Large intestine (tissue), 12 donors: ENCODE measurements at places on chromosomes 6 and 20.

DNA sequence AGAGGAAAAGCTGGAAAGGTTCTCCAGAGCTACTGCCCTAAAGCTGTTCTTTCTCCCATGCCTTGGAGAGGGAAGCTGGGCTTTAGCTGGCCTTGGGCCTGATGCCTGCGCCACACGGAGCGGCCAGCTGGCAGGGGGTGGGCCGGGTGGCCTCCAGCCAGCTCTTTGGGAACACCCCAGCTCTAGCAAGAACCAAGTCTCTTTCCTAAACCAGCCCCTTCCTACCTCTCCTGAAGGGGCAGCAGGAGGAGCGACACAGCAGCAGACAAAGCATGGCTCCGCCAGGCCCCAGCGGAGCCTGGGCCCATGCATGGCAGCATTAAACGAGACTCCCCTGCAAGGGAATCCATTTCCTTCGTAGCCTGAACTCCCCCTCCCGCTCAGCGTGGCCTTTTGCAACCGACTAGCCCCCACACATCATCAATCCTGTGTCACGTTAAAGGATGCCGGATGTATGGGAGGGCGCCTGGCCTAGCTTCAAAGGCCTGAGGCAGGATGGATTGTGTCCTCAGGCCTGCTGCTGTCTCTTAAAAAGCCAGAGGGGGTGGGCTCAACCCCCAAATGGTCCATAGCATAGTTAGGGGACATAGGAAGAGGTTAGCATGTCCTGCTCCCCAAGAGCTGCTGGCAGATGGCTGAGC, 14.0 kb downstream of the MRPS18A start:
- DNase-seq, result no peak

DNA sequence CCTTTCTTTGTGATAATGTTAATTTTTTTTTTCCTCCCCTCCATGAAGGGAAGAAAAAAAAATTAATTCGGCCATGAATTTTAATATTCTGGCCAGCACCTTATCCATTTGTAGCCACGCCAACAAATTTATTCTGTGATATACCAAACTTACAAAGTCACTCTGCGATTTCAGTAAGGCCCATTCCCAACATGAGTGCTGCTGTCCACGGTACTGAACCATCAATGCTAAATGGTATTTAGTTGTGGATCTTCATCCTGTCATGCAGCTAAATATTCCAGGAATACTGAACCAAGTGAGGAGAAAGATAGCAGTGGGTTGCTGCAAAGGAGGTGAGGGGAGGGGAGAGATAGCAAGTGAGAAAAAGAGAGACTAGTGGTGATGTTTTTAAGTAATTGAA, 19.5 kb upstream of the RSPH4A start:
- DNase-seq, result no peak

GRCh38 chr6:121436960-121437850, 1.8 kb downstream of the GJA1 start:
- DNase-seq, result no peak

- peak; percentile 28 for DNase-seq
These were observed 41.4 kb downstream of the CBFA2T2 start for GRCh38 chr20:33531047-33531877.

DNA sequence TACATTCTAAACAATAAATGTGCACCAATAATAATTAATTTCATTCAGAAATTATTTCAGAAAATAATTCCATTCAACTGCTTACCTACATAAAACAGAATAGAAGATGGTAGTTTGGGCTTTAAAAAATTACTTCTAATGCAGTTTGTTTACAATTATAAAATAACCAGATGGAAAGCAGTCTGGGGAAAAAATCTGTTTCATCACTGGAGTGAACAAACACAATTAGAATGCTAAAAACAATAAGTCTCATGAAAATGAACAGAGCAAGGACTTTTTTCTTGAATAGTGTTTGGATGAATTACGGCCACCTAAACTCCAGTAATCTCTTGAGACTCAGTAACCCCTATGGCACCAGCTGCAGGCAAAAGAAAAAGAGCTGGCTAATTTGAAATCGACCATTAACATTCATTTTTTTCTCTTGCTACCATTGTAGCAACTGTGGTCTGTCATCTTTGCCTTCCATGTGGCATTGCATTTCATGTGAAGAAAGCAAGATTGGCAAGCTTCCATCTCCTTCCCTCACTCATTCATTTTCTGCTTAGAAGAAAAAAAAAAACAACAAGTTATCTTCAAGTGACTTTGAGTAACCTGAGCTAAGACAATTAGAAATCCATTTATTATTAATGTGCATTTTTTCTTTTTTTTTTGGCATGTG, 88.4 kb upstream of the CEP85L start:
- DNase-seq, result no peak

- DNase-seq, result peak; percentile 36
These were observed 38.3 kb upstream of the HMGCLL1 start for GRCh38 chr6:55617272-55617671.

DNA sequence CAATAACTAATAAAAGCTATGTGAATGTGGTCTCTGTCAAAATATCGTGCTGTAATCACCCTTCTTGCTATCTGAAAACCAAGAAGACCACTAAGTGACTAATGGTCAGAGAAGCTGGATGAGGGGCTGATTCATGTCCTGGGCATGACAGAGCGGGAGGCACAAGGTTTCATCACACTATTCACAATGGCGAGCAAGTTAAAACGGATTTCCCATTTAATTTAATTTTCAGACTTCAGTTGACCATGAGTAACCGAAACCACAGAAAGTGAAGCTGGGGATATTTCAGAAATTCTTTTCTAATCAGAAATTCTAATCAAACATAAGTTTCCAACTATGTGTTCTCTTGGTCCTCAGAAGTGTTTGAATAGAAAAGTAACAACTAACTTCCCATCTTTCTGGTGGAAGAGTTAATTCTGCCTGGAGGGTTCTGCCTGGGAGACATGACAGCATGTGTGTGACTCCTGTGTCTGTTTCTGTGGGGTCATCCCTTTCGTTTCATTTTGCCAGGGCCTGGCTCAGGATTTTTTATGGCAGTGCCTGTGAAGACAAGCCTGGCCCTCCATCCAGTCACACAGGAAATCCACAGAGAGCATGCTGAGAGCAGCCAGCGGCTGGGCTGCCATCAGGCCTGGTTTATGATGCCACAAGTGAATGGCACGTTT, 98.9 kb downstream of the FAM120B start:
- DNase-seq, result no peak

DNA sequence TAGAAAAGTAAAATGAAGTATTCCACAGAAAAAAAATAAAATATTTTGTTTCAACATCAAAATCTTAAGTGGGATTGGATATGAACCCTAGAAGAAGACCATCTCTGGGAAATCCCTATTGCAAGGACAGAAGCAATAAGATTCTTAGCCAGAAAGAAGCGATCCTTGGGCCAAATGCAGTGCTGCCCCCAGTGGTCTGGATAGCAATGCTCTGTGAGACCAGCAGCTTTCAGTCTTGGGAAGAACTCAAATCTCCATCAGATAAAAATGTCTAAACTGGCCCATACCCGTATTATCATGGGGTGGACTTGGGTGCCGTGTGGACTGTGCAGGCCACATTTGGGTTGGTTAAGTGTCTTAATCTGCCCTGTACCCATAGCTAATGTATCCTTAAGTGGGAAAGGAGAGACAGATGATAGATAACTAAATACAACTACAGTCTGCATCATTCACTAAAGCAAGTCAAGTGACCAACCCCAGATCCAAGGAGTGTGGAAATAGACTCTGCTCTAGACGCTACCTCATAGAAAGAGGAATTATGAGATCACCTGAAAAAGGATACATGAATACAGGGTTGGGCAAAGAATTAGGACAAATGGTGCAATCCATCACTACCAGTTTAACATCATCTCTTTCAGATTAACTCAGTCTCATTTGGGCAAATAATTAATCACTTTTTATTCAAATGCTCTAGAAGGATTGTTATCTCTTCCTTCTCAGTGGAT, 38.9 kb upstream of the SNAP25 start:
- DNase-seq, result no peak

GRCh38 chr6:61886608-61887259, 399.3 kb downstream of the KHDRBS2 start:
- DNase-seq, result peak; percentile 36
